CD4-positive, alpha-beta T cell treated with Interleukin-6 for 4 hours (primary cell): ENCODE measurements at places on chromosomes 7 and 10.

- no peak for DNase-seq
These were observed 246.7 kb upstream of the TPK1 start for GRCh38 chr7:145082366-145083161.

DNA sequence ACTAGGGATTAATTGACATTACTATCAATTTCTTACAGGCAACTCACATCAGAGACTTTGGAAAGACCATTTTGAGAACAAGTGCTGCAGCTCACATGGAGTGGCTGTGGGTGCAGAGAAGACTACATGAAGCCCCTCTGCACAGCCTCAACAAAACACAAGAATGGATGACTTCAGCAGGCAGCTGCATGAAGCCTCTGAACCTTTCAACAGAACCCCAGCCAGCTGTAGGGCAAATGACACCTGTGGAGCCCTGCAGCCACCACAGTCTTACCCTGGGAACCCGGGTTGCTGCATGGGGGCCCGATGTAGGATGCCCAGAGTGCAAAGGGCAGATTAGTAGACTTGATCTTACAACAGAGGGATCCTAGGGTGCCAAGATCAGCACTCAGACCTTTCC is 62.0 kb upstream of the CAMK2B start:
- DNase-seq: no peak

- no peak for DNase-seq
These were observed 69.5 kb downstream of the TCERG1L start for GRCh38 chr10:131242007-131242406.

DNA sequence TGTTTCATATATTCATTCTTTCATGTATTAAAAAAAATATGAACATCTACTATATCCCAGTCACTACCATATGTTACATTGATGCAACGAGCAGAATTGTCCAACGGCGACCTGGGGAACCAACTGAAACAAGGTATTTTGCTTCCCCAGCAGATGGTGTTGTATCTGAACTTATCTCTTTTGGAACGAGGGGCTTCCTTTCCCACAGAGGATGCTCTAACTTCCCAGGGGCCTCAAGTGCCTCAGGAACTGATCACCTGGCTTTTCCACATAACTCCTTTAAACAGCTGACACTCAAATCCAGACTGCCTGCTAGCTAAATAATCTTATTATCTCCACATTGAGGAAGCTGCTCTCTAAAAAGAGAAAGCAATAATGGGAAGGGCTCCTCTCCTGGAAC is 259.3 kb downstream of the HTR7 start:
- no peak for DNase-seq

GRCh38 chr7:96321658-96322372 is at the start of gene SLC25A13:
Gene SLC25A13, minus strand, starts transcription at chr7:96322098. Its CDS starts 142 bp downstream, at chr7:96321956.
- peak; percentile 64 for DNase-seq

DNA sequence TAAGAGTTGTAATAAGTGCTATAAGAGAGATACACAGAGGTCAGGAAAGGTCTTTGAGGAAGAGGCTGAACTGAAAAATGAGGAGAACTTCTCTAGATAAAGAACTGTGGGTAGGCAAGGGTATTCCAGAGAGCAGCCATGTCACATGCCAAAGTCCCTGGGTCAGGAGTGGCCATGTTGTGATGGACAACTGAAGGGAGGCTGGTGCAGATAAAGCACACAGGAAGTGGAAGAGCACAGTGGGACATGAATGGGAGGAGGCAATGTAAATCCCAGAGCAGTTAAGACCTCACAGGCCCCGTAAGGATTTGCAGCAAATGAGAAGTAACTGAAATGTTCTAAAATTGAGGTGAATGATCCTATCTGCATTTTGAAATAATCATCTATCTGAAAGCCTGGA is 37.2 kb downstream of the IMMP2L start:
- no peak for DNase-seq

DNA sequence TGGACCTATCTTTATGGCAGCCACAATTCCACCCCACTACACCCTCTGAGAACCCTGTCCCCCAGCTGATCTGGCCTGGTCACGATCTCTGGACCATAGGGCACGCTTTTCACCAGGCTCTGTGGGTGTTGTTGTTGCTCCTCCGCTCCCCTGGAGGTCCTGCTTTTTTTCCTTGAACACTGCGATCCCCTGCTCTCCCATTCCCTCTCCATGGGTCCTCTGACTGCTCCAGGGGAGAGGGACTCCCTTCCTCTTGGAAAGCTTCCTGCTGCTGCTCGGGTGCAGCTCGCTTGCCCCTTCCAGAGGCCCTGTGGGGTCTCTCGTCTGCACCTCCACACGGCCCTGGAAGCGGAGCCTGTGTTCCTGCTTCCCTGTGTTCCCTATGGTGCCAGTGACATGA is 53.5 kb downstream of the SNX10 start:
- no peak for DNase-seq

GRCh38 chr10:79066411-79067240 is 2.1 kb upstream of the ZMIZ1 start:
- peak; percentile 38 for DNase-seq

DNA sequence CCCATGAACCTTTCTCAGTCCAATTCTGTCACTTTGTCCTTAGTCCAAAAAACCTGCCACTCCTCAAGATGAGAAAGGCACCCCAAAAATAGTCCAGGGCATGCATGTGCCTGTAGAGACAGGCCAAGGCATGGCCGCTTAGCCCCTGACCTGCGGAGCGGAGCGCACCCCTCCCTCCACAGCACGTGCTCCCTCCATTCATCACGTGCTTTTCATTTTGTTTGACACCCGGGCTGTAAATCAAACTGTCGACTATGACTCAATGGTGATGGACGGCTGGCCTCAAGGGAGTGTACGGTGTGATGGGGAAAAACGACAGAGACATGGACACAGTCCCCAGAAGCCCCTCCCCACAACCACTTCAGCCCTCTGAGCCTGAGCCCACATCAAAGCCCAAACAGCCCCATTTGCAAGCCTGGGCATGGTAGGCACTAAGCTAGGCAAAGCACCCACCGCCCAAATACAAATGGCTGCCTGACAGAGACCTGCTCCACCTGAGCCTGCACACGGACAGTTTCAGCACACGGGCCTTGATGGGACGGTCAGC is 90.6 kb downstream of the ZRANB1 start:
- DNase-seq: no peak
